K562 (cell line): ENCODE measurements at places on chromosomes 13 and 19.

DNA sequence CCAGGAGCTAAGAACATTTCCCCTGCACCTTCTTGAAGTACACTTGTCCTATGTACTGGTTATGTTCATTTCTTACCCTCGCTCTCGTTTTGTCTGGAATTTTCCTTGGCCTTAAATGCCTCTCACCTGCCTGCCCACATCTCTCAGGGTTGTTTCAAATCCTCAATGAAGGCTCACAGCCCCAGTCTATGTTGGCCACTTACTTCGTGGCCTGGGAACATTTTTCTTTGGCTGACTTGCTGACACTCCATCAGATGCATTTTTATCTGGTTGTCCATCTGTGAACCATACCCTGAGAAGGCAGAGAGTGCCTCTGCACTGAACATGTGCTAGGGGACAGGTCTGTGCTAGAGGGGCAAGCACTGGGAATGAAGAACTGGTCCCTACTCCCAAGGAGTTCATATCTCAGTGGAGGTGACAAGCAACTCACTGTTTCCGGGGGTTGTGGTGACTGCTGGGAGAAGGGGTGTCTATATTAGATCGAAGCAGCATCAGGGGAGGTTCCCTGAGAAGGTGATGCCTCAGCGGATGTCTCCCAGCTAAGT is 53.6 kb downstream of the USPL1 start:
- no peak for DNase-seq

DNA sequence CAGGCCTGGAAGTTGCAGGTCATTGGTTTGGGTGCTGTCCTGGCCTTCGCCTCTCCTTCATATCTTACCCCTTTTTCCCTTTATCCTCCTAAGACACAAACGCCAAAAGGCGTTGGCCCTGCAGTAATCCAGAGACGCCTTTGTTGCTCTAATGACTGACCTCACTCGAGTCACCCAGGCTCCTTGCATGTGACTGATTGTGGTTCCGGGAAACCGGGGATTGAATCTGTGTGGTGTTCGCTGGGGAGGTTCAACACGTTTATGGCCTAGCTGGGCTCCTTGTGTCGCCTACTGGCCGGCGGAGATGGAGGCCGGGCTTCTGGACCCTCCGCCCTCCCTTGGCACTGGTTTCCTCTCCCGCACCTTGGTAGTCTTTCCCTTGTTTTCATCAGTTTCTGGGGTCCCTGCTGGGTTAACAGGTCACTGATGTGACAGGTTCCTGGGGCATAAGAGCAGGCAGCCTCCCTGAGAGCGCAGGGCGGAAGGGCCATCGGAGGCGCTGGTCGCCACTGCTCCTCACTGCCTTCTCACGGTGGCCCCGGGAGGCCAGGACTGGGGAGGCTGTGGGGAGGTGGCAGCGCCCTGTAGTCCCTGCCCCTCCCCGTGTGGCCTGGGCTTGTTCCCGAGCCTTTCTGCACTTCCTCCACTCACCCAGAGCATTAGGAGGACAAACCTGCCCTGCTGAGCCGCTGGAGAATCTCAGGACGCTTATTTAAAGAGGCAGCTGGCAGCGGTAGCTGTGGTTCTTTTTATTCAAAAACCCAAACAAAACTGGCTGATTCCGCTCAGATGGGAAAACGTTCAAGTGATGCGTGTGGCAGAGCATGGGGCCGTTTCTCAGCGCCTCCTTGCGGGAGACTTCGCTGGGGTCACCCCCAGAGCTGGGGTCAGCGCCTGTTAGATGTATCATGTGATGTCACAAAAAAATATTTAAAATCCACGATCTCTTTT is 18.1 kb upstream of the NDUFS7 start:
- no peak for DNase-seq

GRCh38 chr13:107941345-107942029 is 273.8 kb downstream of the LIG4 start:
- DNase-seq = no peak

- no peak for DNase-seq
Measured at GRCh38 chr13:33438918-33439317, 153.4 kb upstream of the STARD13 start.

- DNase-seq = no peak
Measured at GRCh38 chr19:38744298-38744681, at the start of gene CAPN12. TSS of gene CAPN12 (minus strand) at chr19:38744474. CDS start at chr19:38744165, 309 bp downstream.

DNA sequence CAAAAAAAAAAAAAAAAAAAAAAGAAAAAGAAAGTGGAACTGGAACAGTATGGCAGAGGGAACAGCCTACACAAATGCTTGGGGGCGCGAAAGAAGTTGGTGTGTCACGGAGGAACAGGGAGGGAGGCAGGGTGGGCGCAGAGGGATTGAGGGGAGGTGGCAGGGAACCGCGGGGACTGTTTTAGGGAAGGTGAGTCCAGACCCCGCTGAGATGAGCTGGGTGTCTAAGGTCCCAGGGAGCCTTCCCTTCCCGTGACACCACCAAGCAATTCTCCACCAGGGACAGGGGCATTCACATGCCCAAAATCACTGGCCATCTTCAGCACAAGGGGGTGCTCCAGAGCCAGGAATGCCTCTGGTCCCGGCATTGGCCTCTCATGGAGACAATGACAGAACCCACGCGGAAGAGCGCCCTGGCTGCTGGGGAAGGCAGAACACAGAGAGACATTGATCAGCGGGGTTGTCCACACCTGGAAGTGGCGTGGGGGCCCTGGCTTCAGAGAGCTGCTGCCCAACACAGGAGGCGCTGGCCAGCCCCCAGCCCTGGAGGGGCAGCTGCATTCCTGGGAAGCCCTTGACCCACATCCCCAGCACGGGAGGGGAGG is 6.9 kb downstream of the PEAK3 start:
- peak; percentile 71 for DNase-seq

GRCh38 chr13:51629491-51630287 is 45.4 kb downstream of the WDFY2 start:
- DNase-seq = no peak
